SIG-M5 (cell line): ENCODE measurements at places on chromosomes 12 and 14.

- DNase-seq, result no peak
Measured at GRCh38 chr14:103499709-103500108, 22.9 kb downstream of the CKB start.

DNA sequence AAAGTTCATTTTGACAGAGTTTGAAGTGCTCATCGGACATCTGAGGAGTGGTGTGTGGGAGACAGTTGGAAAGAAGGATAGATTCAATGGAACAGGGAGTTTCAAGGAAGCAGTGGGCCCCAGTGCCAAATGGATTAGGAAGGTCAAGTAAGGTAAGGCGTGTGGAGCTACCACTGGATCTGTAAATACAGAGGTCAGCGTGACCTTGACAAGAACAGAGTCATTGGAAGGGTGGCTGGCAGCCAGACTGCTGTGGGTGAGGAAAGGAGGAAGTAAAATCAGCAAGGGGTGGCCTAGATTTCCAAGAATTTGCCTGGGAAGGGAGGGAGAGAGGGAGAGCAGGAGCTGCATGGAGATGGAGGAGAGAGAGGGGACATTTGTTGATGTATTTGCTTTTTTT is 68.2 kb upstream of the IGF1 start:
- no peak for DNase-seq

DNA sequence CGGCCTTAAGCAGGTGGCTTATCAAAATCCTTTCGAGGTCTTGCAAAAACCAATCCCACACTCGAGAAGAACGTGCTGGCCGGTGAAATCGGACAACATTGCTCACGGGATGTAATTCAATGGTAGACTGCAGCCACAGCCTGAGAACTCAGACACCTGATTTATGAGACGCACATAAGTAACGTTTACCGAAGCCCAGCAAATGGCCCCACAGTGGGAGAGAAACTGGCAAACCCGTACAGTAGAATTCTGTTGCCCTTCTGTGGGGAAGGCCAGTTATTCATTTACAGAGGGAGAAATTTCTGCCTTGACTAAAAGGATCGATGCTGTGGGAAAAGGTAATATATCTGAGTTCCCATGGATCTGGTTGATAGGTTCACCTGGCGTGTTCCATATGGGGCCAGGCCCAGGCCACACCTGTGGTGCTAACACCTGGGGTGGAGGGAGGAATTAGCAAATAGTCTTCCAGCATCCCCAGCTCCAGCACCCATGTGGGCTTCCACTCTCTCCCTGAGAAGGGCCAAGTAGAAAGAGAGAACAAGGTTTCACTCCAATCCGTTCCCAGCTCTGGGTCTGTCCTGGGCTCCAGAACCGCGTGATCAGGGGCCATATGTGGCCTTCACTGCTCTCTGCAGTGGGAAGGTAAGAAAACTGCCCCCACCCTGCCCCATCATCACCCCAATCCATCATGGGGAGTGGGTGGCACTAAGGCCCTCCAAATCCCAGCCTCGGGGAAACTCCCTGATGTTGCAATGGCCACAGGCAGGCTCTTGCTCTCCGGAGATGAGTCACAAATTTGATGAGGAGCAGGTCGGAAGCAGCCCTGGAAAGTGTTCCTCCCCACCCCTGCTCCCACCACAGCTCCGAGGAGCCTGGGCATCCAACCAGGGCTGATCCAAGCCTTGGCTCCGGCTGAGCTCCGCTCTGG is 12.7 kb downstream of the BDKRB1 start:
- DNase-seq, result no peak

DNA sequence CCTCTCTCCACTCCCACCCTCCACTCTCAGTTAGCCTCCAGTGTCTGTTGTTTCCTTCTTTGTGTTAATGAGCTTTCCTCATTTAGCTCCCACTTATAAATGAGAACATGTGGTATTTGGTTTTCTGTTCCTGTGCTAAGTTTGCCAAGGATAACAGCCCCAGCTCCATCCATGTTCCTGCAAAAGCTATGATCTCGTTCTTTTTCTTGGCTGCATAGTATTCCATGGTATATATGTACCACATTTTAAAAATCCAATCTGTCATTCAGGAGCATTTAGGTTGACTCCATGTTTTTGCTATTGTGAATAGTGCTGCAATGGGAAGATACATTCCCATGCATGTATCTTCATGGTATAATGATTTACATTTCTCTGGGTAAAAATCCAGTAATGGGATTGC is 2.8 kb upstream of the WASHC4 start:
- DNase-seq, result no peak

- no peak for DNase-seq
Measured at GRCh38 chr14:74573421-74574089, 38.5 kb downstream of the LTBP2 start.

GRCh38 chr12:99521664-99522063 is 125.9 kb upstream of the GARIN6 start:
- no peak for DNase-seq

DNA sequence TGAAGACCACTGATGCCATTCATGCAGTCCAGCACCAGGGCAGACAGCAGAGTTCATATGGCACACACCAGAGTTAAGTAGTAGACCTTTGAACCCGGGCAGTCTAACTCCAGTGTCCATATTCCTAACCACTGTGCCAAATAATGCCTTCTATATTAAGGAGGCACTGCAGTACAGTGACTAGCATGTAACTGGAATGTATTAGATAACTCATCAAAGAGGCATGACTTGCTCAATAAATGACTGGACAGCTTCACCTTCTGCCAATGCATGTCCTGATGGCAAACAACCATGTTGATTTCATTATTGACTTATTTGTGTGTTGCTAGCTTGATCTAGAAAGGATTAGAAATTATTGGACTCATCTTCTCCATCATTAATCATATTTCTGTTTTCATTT is 40.2 kb downstream of the DACT1 start:
- no peak for DNase-seq

DNA sequence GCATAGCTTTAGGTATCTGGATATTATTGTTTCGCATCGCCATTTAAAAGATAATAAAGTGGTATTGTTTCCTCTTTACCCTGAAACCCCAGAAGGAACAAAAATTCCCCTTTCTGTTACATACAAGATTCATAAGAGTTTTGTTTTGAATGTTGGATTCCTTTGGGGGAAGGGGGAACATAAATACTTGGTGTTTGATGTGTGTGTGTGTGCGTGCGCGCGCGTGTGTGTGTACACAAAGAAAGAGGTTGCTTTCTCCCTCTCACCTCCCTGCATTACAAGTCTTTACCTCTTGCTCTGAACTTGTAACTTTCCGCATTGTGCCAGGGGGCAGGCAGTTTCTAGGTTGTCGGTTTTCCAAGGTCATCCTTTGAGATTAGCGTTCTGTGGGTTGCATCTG is 76.4 kb downstream of the GPATCH2L start:
- no peak for DNase-seq

GRCh38 chr12:94621662-94622359 is 28.5 kb downstream of the TMCC3 start:
- DNase-seq, result no peak

DNA sequence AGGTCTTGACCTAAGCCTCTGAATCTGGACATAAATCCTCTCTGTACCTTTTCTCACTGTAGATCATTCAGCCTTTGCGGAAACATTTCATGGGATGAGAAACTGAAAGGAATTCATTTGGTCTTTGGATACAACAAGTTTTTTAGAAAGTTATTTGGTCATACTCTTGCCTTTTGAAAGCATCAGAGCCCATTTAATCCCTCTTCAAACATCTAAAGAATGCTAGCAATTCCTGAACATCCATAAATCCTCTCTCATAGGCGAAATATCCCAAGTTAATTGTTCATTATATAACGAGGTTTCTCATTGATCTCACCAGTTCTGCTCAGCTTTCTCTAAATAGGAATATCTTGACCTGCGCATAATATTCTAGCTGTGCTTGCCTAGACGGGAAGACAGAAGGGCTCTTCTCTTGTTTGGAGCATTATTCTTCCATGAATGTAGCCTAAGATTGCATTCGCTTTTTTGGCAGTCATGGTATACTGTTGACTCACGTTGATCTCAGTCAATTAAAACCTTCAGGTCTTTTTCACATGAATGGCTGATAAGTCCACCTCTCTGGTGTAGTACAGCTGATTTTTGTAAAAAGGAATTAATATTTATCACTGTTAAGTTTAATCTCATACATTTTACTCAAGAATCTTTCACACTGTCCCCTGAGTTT is 24.1 kb downstream of the NTN4 start:
- no peak for DNase-seq

DNA sequence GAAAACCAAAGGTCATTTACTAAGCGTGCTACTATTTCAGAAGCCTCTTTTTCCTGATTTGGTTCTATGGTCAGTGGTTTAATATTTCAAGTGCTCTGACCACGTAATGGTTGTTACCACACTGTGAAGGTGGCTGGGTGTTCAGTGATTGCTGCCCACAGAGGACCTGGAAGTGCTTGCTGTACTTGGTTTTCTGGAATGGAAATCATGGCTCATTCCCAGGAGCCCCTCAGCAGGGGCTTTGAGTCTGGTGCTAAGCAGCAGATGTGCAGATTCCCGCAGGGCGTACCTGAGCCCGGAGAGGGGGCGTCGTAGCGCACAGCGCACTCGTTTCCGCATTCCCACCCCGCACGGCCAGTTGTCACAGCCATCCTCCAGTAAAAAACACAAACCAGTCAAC is 50.5 kb downstream of the TRAF3 start:
- no peak for DNase-seq

- no peak for DNase-seq
Measured at GRCh38 chr12:120529641-120530417, 871 bp upstream of the COQ5 start.

GRCh38 chr14:87785897-87786296 is 207.1 kb downstream of the GALC start:
- no peak for DNase-seq

DNA sequence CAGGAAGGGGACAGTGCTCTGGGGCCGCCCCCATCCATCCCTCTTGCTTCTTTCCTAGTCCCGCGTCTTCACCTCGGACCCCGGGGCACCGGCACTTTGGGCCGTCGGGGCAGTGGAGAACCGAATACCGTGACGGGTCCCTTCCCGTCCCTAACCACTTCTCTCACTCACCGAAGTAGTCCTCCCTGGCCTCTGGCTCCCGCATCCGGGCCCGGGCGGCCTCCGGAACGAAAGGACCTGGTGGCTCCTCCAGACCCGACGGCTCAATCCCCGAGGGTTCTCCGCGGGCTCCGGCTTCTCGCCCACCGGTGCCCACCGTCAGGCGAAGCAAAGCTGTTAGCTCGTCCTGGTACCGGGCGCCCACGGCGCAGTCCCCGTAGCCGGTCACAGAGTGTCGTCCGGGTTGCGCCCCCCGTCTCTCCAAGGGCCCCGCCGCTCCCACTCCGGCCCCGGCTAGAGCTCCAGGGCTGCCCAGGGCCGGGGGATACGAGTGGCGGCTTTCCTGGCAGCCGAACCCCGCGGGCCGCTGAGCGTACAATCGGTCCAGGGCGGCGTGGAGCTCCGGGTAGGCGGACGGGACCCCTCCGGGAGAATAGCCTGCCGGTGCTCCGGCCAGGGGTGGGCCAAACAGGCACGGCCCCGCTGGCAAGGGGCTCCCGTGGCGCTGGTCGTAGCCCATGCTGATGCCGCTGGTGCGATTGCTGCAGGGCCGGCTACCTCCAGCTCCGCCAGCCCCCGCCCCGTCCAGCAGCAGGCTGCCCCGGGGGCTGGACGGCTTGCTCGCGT is 1.1 kb downstream of the AJUBA start:
- no peak for DNase-seq

- no peak for DNase-seq
Measured at GRCh38 chr12:102061096-102061559, 663 bp downstream of the WASHC3 start.

- DNase-seq, result no peak
Measured at GRCh38 chr14:23077962-23078361, 17.0 kb downstream of the ACIN1 start.

DNA sequence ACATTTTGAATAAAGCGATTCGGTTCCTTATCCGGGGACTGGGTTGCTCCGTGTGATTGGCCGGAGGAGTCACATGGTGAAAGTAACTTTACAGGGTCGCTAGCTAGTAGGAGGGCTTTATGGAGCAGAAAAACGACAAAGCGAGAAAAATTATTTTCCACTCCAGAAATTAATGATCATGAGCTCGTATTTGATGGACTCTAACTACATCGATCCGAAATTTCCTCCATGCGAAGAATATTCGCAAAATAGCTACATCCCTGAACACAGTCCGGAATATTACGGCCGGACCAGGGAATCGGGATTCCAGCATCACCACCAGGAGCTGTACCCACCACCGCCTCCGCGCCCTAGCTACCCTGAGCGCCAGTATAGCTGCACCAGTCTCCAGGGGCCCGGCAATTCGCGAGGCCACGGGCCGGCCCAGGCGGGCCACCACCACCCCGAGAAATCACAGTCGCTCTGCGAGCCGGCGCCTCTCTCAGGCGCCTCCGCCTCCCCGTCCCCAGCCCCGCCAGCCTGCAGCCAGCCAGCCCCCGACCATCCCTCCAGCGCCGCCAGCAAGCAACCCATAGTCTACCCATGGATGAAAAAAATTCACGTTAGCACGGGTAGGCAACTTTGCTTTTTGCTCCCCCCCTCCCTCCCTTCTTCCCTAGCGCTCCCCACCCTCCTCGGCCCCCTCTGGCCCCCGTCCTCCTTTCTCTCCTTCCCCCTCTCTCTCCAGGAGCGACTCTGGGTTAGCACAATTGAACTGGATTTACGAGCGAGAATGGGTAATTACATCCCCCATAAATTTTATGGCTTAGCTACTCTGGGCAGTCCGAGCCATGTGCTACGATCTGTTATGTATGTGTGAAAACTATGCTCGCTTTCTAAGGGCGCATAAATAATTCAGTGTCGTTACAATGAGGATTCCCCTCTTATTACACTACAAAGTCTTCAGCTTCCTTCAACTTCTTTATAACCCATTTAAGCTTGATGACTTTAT is at the start of gene HOXC4:
Gene HOXC4, plus strand, starts transcription at position 85 of the 991 bp plus-strand sequence. Its CDS starts 88 bp downstream, at position 173.
- DNase-seq, result no peak

DNA sequence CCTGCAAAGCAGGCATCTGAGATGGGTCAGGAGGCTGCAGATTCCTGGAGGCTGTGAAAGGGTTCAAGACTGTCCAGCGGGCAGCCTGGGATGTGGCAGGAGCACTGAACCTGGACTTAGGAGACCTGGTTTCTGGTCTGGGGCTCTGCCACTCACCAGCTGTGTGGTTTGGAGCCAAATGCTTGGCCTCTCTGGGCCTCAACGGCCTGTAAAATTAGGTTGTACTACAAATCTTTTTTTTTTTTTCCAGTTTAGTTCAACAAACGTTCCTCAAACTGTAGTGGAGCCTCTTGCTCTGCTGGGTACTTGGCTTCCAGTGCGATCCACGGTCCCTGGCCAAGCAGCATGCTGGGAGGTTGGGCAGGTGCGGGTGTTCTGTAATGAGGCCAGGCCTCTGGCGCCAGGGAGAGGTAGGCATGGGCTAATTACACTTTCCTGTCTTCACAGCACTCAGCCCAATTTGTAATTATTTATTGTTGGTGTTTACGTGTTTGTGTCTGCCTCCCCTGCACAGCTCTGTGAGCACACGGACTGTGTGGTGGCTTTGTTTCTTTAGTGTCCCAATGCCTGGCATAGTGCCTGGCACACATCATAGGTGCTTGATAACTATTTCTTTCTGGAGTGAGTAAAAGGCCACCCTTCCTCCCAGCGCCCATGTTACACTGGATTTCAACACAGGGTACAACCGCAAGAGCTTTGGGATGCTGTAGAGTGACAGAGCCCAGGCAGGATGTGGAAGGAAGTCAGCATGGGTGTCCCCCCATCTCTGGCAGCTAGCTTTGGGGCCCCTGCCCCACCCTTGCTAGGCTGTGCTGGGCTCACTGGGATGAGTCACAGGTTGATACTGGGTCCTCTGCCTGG is 5.8 kb upstream of the KRT80 start:
- DNase-seq, result peak; percentile 93
